Activated naive CD4-positive, alpha-beta T cell treated with anti-CD3 and anti-CD28 coated beads, Interleukin-2, amount 10 ng/mL, durations not matched to agents 7 days and 5 days (primary cell): ENCODE measurements at places on chromosomes 2 and 18.

GRCh38 chr2:42298996-42299754 lies 61.8 kb downstream of the COX7A2L start:
- no peak for DNase-seq

- DNase-seq, result no peak
Measured at GRCh38 chr2:3814706-3815245, 111.4 kb downstream of the DCDC2C start.

DNA sequence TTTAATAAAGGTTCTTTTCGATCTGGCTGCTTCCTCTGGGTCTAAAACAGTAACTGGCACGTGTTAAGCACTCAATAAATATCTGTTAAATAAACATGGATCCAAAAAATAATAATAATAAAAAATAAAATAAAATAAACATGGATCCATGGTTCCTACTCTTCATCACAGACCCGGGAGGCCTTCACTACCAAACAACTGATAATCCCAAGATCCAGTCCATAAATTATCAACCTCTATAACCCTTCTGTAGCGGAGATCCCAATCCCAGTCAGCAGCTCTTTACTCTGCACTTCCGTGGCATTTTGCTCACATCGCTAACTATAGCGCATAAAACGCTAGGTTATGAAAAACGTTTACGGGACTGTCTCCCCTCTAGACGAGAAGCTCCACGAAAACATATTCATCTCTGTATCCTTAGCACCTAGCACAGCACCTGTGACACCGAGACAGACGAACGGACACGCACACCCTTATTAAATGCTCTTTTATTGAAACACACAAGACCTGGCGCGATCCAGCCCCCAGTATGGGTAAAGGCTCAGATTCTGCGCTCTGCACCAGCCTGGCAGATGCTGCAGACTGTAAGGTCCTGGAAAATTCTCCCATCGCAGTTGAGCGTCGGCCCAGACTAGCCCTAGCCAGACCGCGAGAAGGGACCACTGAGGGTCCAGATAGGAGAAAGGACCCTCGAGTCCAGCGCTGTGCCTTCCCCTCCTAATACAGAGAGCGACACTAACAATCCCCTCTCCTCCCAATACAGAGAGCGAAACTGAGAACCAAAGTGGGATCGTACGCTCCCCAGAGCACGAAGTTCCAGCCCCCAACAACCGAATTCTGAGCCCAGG lies 770 bp downstream of the NBAS start:
- DNase-seq, result peak; percentile 39

DNA sequence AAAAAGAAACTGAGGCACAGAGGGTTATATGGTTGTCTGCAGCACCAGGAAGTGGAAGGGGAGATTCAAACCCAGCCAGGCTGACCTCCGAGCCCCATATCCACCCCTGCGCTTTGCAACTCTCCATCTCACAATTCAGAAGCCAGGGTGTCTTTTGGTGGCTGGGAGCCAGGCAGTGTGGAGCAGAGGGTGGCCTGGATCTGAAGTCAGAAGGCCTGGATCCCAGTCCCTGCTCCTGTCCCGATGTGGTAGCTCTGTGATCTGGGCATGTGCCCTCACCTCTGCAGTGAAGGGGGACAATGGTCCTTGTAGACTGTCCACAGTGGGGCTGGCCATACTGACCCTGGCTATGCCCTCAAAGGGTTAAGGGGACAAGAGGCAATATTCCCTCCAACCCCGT lies 57.0 kb downstream of the CIB4 start:
- no peak for DNase-seq

DNA sequence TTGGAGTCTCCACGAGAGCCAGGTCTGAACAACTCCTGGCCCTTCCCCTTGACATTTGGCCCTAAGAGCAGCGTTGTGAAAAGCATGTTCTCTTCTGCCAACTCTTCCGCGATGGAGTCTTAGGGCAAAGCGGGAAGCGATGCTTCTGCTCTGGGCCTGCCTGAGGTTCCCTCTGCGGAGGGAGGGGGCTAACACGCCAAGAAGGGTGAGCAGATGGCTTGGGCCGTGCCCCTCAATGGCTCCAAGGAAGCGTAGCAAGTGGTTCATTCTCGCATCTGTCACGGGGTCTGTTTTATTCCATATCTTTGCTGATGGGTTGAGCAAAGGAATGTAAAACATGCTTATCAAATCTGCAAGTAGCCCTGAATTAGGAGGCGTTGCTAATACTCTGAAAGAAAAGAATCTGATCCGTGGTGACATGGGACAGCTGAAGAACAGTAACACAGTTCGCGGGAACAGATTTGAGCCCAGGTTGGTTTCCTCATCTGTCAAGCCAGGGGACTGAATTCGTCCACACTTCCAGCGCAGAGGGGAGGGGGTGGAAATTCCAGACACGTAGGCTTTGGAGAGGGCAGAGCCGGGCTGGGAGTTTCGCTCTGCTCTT lies 38.0 kb downstream of the DNMT3A start:
- no peak for DNase-seq

- no peak for DNase-seq
Measured at GRCh38 chr2:226413498-226414130, 386.0 kb downstream of the IRS1 start.

- DNase-seq, result no peak
Measured at GRCh38 chr2:224347176-224348051, 54.5 kb downstream of the FAM124B start.

DNA sequence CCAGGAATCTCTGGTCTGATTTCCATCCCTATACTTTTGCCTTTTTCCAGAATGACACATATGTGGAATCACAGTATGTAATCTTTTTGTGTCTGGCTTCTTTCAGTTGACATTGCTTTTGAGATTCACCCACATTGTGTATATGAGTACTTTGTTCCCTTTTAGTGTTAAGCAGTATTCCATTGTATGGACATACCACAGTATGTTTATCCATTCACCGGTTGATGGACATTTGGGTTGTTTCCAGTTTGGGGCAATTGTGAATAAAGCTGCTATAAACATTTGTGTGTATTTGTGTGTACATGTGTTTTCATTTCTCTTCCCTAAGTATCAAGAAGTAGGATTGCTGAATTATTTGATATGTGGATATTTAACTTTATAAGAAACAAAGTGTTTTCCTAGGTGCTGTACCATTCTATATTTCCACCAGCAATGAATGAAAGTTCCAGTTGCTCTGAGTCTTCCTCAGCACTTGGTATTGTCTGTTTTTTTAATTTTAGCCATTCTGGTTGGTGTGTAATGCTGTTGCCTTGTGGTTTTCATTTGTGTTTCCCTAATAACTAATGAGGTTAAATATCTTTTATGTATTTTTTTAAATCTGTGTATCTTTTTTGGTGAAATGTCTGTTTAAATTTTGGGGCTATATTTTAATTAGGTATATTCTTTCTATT lies 203.5 kb upstream of the HAAO start:
- no peak for DNase-seq

GRCh38 chr2:216305574-216305973 lies 66.7 kb downstream of the MARCHF4 start:
- no peak for DNase-seq

GRCh38 chr2:143148011-143148410 lies 18.8 kb downstream of the ARHGAP15 start:
- no peak for DNase-seq

DNA sequence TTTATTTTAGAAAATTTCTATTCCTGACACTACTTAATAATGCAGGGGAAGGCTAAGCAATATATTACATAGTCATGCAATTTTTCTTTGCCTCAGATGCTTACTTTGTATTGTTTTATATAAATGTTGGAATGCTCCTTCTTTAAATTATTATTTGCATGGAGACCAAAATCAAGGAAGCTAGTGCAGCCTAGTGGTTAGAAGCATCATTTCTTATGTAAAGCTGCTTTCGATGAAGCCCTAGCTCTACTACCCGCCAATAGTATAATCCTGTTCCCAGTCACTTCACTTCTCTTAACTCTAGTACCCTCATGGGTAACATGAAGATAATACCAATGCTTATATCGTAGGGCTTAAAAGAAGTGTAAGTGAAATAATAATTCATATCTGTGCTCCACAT lies 198.9 kb downstream of the LRATD1 start:
- no peak for DNase-seq

- no peak for DNase-seq
Measured at GRCh38 chr2:156670104-156670503, 233.9 kb downstream of the GPD2 start.

GRCh38 chr2:239222706-239223309 lies 178.0 kb downstream of the HDAC4 start:
- DNase-seq, result no peak

DNA sequence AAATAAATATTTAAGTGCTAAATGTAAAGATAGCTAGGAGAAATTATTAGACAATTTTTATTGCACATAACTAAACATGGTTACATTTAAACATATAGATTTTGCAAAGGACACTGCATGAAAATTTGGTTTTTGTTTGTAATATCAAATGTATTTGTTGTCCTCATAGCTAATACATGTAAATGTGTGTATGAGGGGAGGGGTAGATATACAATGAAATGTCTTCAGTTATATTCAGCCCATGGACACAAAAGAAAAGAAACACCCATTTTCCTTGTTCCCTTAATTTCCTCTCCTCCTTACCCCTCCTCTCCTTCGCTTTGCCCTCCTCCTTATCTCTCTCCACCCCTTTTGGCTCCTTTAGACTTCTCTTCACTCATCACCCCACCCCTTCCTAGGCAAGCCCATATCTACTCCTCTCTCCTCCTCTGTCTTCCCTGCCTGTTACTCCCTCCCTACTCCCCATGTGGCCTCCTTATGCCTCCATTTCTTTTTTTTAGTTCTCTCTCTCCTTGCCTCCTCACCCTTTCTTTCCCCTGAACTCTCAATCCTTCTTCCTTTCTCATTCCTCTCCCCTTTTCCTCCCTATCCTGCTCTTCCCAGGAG lies 1.4 kb downstream of the COL3A1 start:
- DNase-seq, result no peak

DNA sequence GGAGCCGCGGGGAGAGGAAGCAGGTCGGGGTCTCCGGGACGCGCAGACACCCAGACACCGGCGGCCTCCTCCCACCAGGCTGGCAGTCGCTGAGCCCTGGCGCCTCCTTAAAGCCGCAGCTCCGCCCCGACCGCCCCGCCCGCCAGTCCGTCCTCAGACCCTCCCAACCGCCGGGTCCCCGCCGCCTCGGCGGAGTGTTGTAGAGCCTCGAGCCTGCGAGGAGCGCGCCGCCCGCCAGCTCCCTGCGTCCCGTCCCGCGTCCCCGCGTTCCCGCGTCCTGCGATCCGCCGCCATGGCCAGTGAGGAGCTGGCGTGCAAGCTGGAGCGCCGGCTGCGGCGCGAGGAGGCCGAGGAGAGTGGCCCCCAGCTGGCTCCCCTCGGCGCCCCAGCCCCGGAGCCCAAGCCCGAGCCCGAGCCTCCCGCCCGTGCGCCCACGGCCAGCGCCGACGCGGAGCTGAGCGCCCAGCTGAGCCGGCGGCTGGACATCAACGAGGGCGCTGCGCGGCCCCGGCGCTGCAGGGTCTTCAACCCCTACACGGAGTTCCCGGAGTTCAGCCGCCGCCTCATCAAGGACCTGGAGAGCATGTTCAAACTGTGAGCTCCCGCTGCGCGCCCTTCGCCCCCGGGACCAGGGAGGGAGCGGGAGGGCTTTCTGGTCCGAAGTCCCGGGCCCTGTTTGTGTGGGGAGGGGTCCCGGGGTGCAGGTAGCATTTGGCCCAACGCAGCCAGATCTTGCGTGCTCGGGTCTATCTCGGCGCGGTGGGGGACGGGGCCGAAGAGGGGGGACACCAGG lies at the start of gene EFHD1:
Gene EFHD1 (plus strand): TSS at position 192 of the 793 bp plus-strand sequence. CDS start 101 bp downstream, at position 293.
- peak; percentile 76 for DNase-seq

- DNase-seq, result no peak
Measured at GRCh38 chr2:555164-555922, 121.9 kb downstream of the TMEM18 start.

DNA sequence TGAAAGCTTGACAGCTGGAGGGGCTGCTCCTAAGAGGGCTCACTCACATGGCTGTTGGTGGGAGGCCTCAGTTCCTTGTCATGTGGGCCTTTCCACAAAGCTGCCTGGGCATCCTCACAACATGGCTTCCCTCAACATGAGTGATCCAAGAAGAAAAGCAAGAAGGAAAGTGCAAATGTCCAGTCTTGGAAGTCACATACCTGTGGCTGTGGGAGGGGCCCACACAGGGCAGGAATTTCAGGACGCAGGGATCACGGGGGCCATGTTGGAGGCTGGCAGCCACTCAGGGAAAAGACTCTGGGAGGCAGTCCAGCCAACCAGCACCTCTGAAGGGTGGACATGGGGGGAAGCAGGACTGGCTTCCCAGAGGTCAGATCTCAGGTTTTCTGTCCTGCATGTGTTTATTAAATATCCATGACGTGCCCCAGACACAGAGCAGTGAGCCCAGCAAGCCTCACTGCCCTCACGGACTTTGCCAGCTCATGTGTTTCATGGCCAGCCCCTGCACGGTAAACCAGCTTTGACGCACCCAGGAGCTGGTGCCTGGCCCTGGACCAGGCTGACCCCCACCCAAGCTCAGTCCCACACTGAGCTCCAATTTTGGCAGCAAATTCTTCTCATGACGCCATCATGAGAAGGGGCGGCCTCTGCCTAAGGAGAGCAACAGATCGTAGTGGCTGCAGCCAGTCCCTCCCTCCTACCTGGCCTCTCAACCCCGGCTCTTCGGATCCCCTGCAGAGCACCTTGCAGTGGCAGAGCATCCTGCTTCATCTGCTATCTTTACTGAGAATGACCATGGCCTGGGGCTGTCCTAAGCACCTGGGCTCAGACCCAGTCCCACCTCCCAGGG lies 34.7 kb upstream of the GPR17 start:
- peak; percentile 9 for DNase-seq

DNA sequence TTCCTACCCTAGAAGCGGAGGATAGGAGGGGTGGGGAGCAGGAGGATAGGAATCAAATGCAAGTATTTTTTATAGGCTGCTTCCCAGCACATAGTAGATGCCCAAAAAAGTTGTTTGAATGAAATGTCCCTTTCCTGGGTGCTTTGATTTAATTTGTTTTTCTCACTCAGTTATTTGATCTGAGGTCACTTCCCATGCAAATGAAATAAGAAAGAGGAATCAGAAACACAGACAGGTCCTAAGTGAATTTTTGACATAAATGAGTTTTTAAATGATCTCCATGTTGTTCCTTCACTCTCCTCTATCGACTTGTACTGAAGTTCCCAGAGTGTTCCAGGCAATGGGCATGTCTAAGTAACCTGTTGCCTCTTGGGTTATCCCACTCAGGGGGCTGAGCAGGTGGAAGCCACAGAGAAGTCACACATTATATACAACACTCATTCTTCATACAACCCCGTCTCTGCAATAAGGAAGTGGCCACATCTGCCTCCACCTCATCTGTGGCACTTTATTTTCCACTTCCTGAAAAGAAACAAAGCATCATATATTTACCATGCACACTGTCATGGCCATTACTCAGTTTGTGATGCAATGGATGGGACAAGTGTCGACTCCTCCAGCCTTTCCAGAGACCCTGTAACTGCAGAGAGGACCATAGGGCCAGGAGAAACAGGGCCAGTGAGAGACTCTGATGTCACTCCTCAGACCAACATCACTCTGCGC lies 81.9 kb upstream of the ZNF397 start:
- DNase-seq, result peak; percentile 30

DNA sequence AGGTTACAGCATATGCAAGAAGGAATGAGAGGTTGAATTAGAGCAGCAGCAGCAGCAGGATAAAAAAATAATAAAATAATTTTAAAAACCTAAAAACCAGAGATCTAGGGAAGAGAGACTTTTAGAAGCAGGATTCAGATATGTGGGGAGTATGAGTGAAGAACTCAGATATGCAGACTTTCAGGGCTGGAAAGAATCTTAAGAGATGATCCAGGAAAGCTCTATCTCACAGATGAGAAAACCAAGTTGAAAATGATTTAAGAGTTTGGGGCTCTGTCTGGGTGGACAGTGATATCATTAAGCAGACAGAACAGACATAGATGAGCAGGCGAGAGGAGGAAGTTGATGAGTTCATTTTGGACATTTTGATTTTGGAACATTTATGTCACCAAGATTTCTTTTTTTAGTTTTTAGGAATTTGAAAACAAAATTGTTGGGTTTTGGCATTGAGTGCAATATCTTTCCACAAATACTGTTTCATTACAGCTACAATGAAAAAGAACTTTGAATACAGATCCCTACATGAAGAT lies 31.8 kb downstream of the BCL2 start:
- DNase-seq, result no peak
